ENCODE measurements at places on chromosomes 16 and 17.

- DNase-seq, result no peak
Measured at GRCh38 chr17:41315814-41316445, 420 bp upstream of the KRTAP17-1 start.

GRCh38 chr16:1224558-1224957, 510 bp downstream of the TPSG1 start:
- no peak for DNase-seq

DNA sequence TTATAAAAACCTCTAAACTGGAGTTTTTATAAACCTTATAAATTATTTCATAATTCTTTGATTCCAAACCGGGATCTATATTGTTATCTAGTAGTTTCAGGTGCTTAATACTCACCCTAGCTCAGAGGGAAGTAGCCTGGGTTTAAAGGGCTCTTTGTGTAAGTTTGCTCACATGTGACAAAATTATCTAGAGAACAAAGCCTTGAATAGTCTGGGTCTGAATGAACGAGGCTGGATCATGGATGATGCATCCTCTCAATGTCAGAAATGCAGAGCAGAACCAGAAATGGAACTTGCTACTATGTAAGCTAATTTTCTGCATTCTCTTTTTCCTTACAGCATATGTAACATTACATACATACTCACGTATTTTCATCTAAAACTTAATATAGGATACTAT, 103.9 kb upstream of the NETO2 start:
- DNase-seq, result no peak

- DNase-seq, result no peak
Measured at GRCh38 chr16:87971933-87972332, 20.7 kb downstream of the BANP start.

DNA sequence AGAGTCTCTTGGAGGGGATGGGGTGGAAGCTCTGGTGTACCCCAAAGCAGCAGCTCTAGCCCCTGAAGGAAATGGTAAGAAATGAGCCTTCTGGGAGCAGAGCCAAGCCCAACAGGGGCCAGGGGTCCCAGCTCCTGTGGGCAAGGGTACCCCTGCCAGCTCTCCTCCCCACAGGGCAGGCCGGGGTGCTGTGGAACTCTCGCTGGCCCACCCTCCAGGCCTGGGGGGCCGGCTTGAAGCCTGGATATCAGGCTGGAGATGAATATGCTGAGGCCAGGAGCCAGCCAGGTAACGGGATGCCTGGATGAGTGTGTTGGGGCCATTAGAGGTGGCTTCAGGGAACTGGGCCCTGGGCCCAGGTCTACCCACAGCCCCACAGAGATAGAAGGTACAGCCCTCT, 12.2 kb upstream of the CLDN9 start:
- DNase-seq, result no peak

DNA sequence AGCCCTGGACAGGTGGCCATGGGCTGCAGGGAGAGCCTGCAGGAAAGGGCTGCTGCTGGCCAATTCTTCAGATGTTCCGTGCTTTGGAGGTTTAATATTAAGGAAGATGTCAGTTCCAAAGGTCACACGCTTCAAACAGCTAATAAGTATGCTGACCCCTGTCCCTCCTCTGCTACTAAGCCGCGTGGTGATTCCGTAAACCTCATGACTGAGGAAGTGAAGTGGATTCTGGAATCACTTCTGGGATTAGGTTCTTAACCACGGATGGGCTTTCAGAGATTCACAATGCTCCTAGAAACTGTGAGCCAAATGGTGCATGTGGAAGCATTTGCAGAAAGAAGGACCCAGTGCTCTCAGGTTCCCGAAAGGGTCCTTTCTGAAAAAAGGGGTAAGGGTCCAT, 28.5 kb upstream of the ERN1 start:
- no peak for DNase-seq

- DNase-seq, result no peak
Measured at GRCh38 chr16:77938913-77939312, 83.4 kb upstream of the CLEC3A start.

- DNase-seq, result no peak
Measured at GRCh38 chr16:18050234-18050633, 286.3 kb downstream of the NPIPA8 start.

- DNase-seq, result no peak
Measured at GRCh38 chr16:57244463-57244766, 644 bp upstream of the ARL2BP start.

- DNase-seq, result peak; percentile 57
Measured at GRCh38 chr17:4588898-4589625, 4.7 kb downstream of the SMTNL2 start.

DNA sequence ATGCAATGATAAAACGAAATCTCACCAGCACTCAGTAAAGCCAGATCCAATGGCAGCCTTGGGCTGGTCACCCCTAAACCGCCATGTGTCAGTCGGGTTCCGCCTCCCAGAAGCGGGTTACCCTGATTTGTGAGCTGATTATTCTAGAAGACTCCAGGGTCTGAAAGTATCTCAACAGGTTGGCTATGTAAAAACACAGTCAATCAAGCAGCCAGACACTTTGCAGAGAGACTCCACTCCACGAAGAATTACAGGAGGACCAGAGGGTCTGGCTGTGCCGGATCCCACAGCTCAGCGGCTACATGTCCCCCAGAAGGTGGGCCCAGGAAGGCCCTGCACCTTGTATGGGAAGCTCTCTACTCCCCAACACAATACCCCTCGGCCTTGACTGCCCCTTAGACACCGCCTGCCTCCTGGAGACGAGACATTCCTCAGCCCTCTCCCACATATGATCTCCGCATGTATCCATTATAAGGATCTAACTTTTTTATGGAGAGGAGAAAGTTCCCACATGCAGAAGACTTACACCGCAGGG, 23.3 kb downstream of the ZFHX3 start:
- no peak for DNase-seq

DNA sequence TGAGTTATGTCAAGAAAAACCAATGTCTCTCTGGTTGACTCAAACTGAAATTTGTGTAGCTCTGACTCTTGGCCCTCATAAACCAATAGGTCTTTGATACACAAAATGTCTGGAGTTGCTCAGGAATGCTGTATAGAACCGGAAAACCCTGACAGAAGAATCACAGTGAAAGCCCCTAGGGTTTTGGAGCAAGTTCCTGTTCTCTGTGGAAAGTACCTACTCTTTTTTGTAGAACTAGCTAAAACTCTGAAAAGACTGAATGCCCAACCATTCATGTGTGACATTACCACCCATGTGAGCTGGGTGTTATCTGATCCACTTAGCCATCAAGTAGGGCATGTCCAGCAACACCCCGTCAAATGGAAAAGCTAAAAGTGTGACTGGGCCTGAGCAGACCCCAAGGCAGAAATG, 28.8 kb downstream of the CCL4 start:
- DNase-seq, result no peak

GRCh38 chr17:33952425-33952824, 302.7 kb upstream of the CCL2 start:
- DNase-seq, result no peak

GRCh38 chr17:42061646-42062487, 11.5 kb upstream of the C17orf113 start:
- DNase-seq, result no peak

Data from naive thymus-derived CD8-positive, alpha-beta T cell (primary cell).